MM.1S (cell line): ENCODE measurements at places on chromosomes 13 and 19.
A peak's percentile ranks its signal among the peaks of the same experiment; 100 is the strongest.

DNA sequence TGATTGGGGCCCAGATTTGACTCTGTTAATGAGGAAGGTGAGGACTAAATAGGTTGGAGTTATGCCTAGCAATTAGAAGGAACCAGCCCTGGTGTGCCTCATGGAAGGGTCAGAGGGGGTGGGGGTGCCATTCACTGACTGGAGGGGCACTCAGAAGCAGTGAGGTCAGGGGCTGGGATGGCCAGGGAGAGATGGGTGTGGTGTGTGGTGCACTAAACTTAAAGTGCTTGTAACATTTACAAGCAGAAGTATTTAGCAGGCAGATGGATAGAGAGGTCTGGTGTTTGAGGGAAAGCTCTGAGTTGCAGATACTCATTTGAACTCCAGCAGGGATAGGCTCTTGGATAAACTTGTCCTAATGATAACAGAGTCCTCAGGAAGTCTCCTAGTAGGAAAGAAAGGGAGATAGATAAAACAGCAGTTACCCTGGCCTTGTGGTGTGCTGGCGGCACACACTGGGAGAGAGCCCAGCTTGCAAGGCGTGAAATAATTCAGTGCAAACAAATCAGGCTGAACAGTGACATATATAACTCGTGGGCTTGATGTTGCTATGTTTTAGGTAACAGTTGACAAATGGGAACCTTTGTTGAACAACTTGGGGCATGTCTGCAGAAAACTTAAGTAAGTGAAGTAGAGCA is 20.0 kb upstream of the UPF3A start:
- no peak for DNase-seq

GRCh38 chr13:23467932-23468278 is 34.4 kb upstream of the SACS start:
- no peak for DNase-seq

DNA sequence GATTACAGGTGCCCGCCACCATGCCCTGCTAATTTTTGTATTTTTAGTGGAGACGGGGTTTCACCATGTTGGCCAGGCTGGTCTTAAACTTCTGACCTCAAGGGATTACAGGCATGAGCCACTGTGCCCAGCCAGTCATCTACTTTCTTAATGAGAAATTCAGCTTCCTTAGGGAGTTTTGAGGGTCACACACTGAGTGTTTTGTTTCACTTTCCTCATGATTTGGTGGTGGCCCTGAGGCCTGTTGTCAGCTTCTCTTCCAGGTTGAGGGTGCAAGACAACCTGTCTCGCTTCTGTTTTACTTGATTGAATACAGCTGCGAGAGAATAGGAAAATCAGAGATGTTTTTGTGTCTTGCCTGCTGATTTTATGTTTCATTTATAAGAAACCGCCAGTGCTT is 9.9 kb downstream of the FRY start:
- no peak for DNase-seq

- no peak for DNase-seq
Observed at GRCh38 chr13:48738311-48738710, 84.6 kb downstream of the CYSLTR2 start.

GRCh38 chr19:58562122-58563033 is 4.0 kb upstream of the UBE2M start:
- DNase-seq: no peak

- DNase-seq: no peak
Observed at GRCh38 chr19:33731881-33732280, 64.8 kb upstream of the KCTD15 start.

DNA sequence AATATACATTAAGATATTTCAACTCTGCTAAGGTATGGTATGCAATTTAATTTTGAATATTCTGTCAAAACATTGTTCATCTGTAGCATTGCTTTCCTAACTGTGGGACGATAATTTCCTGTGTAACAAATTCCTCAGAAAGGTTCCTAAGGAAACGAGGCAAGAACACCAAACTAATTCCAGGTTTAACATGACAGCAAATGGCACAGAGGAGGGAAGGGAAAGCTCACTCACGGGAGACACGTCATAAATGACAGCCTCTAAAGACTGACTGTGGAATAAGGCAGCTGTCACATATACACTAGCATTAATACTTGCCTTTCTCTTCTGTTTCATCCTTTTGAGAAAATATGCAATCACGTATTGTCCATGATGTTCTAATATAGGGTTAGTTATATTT is 380.6 kb downstream of the LIG4 start:
- no peak for DNase-seq

- DNase-seq: no peak
Observed at GRCh38 chr13:94548382-94548781, 47.6 kb downstream of the TGDS start.

- no peak for DNase-seq
Observed at GRCh38 chr13:55062662-55063061, 2034.0 kb downstream of the OLFM4 start.

GRCh38 chr13:94716016-94716415 is 3.7 kb upstream of the SOX21 start:
- DNase-seq: no peak

DNA sequence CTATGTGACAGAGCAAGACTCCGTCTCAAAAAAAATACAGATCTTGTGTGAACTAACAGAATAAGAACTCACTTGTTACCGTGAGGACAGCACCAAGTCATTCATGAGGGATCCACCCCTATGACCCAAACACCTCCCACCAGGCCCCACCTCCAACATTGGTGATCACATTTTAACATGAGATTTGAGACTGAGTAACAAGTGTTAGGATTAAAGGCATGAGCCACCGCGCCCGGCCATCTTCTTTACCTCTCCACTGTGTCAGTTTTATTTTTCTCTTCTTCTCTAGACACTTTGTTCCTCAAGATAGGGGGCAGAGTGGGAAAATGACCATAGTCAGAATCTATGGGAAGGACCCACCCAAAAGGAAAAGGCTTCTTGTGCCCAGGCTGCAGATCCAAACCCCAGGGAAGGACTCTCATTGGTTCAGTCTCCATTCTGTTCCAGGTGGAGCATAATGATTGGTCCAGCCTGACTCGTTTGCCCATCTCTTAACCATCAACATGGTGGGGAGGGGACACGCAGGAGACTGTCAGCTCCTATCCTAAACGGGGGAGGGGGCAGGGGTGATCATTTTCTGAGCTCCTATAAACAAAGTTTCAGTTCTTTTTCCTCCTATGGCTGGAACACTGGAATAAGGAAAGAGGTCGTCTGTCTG is 1.3 kb upstream of the CALM3 start:
- no peak for DNase-seq

- no peak for DNase-seq
Observed at GRCh38 chr13:33697926-33698325, 120.0 kb upstream of the RFC3 start.

- no peak for DNase-seq
Observed at GRCh38 chr19:7247155-7247554, 47.1 kb downstream of the INSR start.

GRCh38 chr13:82758044-82758443 is 1124.2 kb downstream of the SLITRK1 start:
- no peak for DNase-seq

DNA sequence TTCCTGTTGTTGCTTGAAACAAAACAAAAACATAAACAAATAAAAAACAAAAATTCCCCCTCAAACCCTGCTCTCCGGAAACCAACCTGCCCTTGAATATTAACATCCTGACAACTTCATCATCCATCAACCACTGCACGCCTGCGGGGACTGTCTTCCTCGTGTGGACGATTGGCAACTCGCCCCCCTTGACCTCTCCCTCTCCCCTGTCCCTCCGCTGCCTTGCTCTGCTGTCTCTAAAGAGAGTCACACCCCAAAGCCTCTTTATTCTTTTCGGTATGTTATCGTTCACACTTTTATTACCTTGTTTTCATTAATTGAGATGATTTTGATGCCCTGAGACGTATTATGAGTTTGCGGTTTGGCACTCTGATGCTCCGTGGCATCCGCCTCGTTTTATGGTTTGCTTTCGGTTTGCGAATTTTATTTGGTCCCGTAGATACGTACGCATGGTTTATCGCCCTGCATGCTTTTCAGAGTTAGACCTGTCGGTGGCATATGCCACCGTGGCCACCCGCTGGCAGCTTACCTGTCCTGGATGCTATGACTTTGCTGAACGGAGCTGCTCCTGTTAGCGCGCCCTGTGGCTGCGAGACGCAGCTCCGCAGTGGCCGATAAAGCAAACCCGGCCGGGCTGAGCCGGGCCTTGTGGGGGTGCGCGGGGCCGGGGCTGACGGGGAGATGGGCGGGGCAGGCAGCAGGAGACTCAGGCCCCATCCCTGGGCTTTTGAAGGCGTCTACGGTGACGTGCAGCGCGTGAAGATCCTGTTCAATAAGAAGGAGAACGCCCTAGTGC is 10.6 kb downstream of the PTBP1 start:
- no peak for DNase-seq

DNA sequence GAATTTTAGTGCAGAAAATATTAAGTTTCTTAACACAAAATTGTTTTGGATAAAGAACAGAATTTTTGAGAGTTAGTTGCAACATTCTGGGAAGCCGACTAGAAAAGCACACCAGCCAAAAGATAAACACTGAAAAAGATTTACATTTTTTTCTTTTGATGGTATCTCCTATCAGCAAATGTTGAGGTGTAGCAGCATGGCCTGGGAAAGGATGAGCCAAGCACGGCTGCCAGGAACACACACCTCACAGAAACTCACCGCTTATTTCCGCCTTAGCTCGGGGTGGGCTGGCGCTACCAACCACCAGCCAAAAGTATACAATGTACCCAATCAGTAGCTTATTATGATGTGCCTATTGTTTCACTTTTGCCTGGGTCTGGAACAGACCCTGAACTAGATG is 134.7 kb downstream of the MIPEP start:
- DNase-seq: no peak

DNA sequence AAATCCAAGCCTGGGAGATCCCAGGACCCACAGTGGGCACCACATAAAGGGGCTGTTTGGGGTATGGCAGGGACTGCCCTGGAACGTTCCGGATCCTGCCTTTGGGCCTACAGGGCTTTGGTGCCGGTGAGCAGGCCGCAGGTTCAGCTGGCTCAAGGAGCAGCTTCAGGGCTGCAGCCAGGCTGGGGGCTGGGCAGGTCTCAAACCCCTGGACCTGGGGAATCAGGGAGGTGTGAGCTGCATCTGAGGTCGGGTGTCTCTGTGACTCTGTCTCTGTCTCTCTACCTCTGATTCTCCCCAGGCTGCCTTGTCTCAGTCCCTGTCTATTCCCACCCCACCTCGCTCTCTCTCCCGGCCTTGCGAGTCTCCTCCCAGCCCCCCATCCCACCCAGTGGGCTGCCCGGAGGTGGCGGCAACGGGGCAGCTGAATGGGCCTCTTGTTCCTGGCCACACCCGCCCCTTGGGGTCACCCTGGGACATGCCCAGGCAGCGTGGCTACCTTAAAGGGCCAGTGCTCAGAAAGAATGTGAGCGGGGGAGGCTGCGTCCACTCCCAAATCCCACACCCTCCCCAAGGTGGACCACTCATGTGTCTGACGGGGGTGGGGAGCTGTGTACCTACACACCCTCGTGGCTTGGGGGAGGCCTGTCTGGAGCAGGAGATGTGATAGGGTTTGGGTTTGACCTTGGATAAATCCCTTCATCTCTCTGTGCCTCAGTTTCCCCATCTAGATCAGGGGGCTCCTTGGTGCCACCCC is 31.1 kb downstream of the NFIC start:
- no peak for DNase-seq

DNA sequence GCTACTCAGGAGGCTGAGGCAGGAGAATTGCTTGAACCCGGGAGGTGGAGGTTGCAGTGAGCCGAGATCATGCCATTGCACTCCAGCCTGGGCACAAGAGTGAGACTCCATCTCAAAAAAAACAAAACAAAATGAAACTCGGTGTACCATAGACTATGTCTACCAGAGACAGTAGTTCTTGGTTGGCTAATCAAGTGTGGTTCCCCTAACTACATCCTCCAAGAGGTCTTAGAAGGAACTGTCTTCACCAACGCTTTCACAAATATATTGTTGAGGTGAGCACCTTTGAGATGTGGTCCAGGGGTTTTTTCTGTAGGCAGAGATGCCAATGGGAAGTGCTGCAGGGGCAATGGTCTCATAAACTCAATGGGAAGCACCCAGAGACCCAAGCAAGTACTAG is 48.0 kb downstream of the RFC3 start:
- no peak for DNase-seq

DNA sequence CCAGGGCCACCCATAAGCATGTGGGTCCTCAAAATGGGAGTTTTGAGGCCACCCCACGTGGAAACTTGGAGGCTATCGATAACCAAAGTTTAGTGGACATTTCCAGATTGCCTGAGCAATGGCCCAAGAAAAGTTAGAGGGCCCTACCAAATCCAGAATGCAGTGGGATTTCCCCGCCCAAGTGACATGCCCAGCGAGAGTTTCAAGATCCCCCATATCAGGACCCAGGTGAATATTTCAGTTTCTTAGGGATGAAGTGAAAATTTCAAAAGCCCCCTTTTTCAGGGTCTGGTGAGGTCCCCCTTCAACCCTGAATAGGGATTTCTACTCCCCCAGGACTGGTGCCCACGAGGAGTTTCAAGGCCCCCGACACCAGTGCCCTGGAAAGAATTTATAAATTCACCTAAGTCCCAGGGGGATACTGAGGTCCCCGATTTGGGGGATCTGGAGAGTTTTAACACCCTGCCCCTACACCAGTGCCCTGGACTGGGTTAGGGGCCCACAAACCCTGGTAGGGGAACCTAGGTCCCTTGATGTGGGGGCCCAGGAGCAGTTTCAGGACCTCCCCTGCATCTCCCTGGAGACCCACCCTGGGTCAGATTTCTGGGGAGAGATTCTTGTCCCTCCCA is 695 bp downstream of the BST2 start:
- DNase-seq: no peak

GRCh38 chr19:31485472-31485871 is 136.2 kb upstream of the TSHZ3 start:
- no peak for DNase-seq

DNA sequence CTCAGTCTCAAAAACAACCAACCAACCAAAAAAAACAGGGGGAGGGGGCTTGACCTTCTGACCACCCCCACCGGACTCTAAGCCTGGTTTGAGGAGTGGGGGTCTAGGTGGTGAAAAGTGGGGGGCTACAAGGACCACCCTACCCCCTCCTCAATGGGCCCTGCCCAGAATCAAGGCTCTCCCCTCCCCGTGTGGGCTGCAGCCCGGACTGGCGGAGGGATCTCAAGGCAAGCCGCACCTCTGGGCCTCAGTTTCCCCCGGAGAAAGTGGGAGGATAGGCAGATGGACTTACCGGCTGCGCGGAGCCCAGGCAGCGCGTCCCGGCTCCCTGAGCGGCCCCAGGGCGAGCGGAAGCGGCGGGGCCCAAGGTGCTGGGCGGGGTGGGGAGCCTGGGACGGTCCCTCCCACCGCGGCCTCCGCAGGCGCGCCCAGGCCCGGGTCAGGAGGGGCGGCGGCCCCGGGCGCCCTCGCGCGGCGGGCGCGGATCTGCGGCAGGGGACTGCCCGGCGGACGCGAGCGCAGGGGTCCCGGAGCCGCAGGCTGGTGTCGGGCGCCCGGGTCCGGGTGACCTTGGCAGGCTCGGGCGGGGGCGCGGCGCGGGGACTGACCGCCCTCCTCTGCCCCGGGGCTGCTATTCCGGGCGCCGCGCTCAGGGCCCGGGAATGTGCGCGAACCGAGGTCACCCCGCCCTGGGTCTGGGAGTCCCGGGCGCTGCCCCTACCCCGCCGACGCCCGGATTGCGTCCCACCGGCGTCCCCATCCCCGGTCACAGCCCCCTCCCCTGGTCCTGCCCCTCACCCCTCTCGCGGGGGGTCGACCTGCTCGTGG is at the start of gene ADAMTSL5:
TSS of gene ADAMTSL5 (minus strand) at position 349 of the 828 bp plus-strand sequence. CDS start 2,076 bp downstream, outside the sequence.
- DNase-seq: peak; percentile 72

GRCh38 chr13:94707400-94708021 is 4.8 kb downstream of the SOX21 start:
- no peak for DNase-seq

GRCh38 chr19:48297975-48298374 is 27.4 kb upstream of the EMP3 start:
- no peak for DNase-seq
